Urinary bladder (tissue), 4 donors: ENCODE measurements at places on chromosomes 5 and 9. TPM values are rescaled to one million over a fixed set of nuclear protein-coding genes. Genes with fewer than 3 reads are reported as not detected.

Gene GPRIN1
- total RNA-seq = 1.3 TPM

- no peak for DNase-seq
These were observed 1414.9 kb upstream of the NUDT12 start for GRCh38 chr5:104977529-104977928.

GRCh38 chr9:93258818-93259489 is 75.0 kb downstream of the WNK2 start:
- no peak for DNase-seq

DNA sequence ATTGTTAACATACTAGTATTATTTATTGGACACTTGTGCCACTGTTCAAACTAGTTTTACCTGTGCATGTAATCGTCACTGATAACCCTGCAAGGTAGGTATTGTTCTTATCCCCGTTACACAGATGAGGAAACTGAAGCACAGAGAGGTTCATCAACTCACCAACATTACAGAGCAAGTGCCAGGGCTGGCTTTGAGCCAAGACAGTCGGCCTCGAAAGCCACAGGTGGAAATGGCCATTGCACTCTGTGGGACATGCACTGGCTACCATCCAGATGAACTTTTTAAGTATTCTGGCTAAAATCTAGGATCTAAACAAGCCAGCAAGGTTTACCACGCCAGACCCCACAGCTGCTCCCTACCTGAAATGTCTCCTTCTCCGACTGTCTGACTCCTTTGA is 57.9 kb downstream of the TEX10 start:
- no peak for DNase-seq
